ENCODE measurements at places on chromosomes 4 and X.

GRCh38 chrX:151004085-151004484, 20.9 kb downstream of the HMGB3 start:
- DNase-seq = no peak

DNA sequence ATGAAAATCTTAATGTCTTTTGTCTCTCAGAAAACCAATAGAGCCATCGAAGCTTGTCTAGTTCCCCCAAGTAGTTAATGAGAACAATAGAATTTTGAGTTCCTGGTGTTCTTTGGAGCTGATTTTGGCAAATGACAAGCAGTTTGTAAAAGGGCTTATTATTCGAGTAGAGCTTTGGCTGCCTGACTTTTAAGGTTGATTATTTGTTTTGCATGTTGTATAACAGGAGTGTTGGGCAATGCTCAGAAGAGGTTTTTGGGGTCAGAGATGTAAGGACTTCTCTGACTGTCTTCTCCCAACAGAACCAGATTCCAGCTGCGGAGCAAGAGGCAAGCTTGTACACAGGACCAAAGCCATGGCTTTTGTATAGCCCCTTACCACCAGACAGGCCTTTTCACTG, 30.0 kb downstream of the ZCCHC12 start:
- no peak for DNase-seq

- no peak for DNase-seq
These were observed 95.7 kb downstream of the SPANXN4 start for GRCh38 chrX:143121477-143121876.

DNA sequence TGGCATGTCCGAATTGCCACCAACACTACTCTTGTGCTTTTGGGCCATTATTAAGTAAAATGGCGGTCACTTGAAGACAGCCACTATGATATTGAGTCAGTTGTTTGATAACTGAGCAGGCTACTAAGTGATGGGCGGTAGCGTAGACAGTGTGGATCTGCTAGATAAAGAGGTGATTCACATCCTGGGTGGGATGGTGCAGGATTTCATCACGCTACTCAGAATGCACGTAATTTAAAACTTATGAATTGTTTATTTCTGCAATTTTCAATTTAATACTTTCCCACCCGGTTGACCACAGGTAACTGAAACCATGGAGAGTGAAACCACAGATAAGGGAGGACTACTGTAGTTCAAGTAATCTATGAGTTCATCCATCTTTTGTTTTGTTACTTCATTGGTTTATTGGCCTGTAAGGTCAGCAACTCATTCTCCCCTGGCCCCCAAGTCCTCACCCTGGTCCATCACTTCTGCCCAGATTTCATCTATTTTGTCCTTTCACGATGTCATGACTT, 2.9 kb downstream of the ARAF start:
- no peak for DNase-seq

GRCh38 chrX:1462596-1463251, 10.0 kb upstream of the ASMTL start:
- DNase-seq = no peak

DNA sequence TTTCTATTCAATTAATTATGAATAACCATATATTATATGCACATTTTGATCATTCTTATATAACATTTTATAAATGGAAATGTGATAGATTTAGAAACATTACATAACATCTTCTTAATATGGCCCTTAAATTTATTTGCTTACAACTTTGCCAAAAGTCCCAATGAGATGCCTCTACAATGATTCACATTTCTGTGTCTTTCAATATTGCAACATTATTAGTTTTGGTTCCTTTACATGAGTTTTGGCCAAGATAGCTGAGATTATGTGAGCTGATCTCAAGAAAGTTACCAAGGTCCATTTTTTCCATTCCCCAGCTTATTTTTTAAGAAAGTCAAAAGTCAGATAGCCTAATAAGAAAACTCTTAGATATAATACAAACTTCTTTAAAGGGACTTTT, 361.2 kb downstream of the PCDH7 start:
- DNase-seq = no peak

DNA sequence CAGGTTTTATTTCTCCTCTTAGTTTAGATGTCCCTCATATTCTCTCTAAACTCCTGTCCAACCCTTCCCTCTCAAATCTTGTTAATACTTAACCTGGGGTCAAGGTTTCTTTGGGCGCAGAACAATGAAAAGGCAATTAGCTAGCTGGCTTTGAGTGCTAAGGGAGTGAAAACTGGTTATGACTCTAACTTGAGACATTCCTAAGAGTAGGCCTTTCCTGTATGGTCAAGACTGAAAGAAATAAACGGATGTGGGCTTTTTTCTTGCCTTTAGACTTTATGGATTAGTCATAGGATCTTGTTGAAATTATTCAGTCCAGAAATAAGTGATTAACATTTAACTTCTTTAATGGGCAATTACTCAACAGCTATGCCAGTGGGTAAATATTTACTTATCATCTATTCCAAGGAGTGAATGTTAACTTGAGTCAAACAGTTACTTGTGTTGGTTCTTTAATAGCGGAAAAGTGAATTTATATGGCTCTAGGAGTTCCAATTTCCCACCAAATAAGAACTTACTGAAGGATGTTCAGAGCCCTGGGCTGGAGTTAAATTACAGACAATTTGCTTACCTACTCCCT, 141.7 kb upstream of the SCML1 start:
- DNase-seq = no peak
